ENCODE measurements at places on chromosomes 11 and 22. TPM values are rescaled to one million over a fixed set of nuclear protein-coding genes. Genes with fewer than 3 reads are reported as not detected.

The LRRC55 gene
- total RNA-seq = not detected

The MRGPRX4 gene
- total RNA-seq = not detected

The EFCAB6 gene
- total RNA-seq = 0.14 TPM

The HEPN1 gene
- not detected for total RNA-seq

The PAMR1 gene
- total RNA-seq = not detected

The TLCD5 gene
- total RNA-seq = 1.4 TPM

The MPZL2 gene
- total RNA-seq = 3.0 TPM

DNA sequence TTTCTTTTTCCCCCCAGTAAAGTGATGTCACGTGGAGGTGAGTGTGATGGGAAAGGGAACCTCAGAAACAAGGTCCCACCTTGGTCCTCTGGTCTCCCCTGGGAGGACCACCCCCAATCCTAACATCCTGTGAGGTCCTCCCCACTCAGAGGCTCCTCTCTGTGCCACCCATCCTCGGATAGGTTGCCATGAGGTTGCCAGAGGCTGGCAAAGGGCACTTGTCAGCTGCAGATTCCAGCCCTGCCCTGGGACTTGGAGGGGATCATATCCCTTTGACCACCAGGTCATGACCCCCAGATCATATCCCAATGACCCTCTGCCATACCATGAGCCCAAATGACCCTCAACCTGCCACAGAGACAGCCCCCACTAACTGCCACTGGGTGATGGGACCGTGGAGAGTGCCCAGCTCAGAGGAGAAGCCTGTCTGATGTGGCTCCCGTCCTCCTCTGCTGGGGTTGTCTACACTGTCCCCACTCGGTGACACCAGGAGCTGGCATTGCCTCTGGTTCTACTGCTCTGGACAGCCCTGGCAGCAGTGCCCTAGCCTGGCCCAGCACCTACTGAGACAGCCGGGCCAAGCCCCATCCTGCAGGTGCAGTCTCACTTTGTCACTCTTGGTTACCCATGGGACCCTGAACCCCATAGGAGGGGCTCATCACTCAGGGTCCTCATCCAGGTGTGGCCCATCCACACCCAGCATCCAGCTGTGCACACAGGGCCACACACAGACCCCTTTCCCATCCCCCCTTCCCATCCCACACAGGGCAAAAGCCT lies 90.2 kb upstream of the KCNQ1OT1 start:
- peak; percentile 36 for DNase-seq

- DNase-seq = peak; percentile 82
These were observed 4.6 kb downstream of the SAA2 start for GRCh38 chr11:18243783-18244362.

GRCh38 chr11:119378851-119379465 lies 2.5 kb downstream of the USP2 start:
- no peak for DNase-seq

DNA sequence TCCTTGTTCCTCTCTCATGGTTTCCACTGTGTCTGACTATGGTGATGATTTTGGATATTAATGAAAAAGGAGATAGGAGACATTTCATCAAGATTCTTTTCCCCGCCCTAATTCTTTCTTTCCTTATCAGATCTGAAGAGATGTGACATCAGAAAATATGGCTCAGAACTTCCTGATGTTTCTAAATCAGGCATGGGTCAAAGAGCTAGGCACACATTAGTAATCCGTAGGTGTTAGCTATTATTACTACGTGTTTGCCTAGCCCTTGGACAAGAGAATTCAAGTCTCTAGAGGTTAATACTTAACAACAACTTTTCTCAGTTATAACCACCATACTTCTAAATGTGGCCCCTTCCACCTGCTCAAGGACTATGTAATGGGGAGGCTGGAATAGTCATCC lies 5.8 kb downstream of the JOSD1 start:
- DNase-seq = no peak

DNA sequence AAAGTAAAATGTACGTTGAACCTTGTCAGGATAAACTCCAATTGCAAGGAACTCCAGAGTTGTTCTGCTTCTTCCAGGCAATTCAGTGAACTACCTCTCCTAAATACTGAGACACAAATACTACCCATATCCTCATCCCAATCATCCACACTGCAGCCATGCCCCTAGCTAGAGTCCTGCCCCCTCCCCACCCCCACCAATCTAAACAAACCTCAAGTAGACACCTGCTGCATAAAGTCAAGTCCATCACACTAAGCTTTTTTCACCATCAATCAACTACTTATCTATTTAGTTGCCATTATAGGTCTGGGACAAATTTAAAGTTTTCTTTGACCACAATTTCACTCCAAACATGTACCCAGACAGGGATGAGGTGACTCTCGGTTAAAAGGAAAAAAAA lies 93.2 kb upstream of the APOA1 start:
- DNase-seq = no peak

- DNase-seq = no peak
These were observed 60.4 kb upstream of the ZBED5 start for GRCh38 chr11:10918275-10918674.

DNA sequence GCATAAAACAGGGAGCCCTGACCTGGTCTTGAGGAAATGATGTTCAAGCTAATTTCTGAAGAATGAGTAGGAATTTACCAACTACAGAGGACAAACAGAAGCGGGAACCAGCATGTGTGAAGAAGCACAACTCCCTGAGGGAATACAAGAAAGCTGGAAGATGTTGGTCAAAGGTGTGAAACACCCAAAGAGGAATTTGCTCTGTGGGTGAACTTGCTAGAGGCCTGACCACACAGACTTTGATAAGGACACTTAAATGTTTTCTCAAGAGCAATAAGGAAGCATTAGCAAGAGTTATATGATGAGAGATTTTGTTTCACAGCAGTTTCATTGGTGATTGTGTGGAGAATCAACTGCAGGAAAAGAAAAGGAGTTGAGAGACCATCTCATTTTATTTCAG lies 17.6 kb downstream of the SLC5A12 start:
- DNase-seq = no peak

DNA sequence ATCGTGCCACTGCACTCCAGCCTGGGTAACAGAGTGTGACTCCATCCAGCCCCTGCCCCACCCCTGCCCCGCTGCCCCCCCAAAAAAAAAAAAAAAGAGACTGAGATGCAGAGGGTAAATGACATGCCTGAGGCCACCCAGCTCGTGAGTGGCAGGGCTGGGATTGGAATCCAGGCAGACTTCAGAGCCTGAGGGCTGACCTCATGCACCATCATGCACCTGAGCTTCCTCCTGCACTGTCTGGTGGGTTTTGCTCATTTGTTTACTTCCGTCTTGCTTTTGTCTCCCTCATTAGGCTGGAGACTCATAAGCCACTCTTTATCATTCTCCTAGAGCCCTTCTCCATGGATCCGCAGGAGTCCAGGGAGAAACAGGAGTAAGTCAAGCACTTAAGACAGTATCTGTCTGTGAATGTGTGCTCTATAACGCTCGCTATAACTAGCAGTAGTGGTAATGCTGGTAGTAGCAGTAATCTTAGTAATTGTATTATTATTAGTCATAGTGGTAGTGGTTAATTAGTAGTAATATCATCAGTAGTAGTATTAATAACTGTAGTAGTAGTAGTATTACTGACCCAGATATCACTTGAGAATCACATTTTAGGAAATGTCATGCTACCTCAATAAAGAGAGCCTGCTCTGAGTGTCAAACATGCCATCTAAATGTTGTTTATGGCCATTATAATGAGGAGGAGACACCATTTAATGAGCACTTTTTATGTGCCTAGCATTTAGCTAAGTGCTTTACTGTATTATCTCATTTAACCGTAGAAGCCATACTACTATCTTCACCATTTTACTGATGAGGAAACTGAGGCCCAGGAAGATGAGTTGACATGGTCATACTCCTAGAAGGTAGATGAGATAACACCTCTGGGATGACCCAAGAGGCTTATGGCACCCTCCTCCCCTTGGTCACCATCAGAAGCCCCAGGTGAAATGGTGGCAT lies 85.0 kb downstream of the NAT10 start:
- DNase-seq = no peak

GRCh38 chr11:76321820-76322524 lies 59.0 kb downstream of the THAP12 start:
- no peak for DNase-seq

DNA sequence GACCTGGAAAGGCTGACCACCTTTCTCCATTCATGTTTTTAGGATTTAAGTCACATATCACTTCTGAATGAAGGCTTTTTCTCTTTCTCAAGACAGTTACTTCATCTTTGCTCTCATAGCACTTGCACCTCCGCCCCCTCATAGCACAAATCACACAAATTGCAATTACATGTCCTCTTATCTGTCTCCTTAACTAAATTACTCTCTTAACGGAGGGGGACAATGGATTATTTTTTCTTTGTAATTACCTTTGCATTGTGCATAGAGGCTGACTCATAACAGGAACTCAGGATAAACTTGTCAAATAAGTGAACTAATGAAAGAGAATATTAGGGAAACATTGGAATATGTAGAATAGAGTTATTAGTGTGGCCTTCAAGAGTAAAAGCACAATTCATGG lies 94.7 kb downstream of the MUC15 start:
- DNase-seq = no peak

GRCh38 chr11:2306877-2307500 lies 5.2 kb downstream of the TSPAN32 start:
- DNase-seq = no peak

DNA sequence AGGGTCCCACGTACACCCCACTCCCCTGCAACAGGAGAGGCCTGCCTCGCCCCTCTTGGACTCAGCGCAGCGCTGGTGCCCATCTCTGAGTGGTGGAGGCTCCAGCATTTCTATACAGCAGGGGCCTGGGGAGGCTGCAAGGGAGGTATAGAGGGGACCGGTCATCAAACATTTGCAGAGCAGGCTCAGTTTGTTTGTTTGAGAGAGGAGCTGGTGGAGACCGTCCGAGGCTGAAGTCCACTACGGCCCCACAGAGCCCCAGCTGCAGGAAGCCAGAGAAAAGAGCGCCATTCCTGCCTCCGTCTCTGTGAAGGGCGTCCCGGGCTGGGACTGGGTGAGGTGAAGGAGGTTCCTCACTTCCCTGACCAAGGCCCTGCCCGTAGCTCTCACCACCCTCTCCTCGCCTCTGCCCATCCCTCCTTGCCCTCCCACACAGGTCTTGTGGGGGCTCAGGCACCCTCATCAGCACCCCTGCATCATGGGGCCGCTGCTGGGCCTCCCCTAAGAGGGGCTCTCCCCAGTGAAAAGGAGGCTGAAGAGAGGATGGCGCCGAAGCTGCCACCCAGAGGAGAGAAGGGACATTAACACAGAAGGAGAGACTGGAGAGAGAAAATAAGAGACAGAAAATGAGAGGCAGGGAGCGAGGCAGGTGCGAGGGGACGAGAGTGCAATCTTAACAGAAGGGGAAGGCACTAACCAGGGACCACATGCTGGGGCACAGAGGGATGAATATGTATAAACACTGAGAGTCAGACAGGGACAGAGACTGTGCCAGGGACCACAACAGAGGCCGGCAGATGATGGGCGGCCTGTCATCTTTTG lies 24.5 kb downstream of the RPUSD4 start:
- DNase-seq = no peak

DNA sequence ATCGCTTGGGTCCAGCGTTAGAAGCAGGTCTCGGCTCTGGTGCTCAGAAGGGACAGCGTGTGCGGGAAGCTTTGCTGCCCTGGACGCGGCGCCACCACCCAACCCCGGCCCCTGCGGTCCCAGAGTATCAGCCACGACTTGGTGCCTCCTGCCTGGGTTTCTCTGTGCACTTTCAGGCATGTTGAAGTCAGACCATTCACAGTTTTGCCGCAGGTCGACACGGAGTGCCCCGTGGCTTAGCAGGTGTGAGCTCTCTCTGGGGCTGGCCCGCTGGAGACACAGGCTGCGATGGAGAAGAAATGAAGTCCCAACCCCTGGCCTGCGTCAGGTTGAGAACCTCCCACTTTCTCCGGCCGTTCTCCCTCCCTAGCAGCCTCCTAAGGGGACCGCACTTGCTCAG lies 494.5 kb downstream of the BRD1 start:
- DNase-seq = peak; percentile 28

DNA sequence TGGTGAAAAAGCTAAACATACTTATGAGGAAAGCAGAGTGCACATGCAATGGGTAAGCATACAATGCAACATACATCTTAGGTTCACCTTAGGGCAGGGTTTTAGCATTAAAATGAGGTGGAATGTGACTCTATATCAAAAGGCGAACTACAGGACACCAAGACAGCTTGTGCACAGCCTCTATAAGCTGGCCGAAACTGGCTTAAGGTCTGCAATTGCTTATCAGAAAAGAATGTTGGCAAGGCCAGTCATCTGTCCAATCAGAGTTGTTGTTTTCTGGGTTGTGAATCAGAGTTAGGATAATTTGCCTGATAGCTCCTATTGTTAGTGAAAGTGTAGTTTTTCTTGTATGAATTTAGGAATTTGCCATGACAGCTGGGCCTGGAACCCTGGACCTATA lies 76.5 kb downstream of the LRRC4C start:
- DNase-seq = no peak

Data from activated CD8-positive, alpha-beta memory T cell treated with anti-CD3 and anti-CD28 coated beads, Interleukin-2, amount 10 ng/mL, durations not matched to agents 7 days and 5 days (primary cell).